ENCODE measurements at places on chromosomes 7 and 10.
A peak's percentile ranks its signal among the peaks of the same experiment; 100 is the strongest.

DNA sequence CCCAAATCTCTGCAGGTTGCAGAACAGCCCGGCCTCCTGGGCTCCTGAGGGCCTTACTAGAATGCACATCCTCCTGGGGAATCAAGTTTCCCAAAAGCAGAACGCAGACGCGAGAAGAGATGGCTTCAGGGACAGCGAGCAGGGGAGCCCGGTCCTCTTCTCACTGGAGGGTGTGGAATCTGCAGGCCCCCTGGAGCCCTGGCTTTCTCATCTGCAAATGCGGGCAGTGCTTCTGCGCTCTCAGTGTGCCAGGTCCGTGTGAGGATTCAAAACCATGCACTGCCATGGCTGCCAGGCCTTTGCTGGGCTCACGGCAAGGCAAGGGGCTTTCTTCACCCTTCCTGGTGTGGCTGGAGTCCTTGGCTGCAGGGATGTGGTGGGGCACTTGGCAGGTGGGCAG is 330.9 kb upstream of the MKI67 start:
- no peak for DNase-seq

- DNase-seq: no peak
Observed at GRCh38 chr7:34061149-34061548, 155.8 kb downstream of the BMPER start.

DNA sequence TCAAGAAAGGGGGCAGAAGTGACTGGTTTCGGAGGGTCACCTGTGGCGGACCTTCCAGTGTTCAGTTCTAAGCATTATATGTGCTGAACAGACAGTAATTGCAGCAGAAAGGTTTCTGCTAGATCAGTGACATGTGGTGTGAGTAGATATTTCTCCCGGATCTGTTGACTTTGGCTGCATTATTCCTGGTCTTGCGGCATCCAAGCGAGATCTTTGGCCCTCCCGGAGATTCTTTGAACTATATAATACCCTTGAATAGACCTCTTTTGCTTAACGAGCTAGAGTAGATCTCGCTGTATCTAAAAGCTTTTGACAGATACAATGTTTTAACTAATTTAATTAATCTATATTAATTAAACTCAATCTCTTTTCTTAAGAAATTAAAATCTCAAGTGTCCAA is 99.8 kb downstream of the PTN start:
- peak; percentile 18 for DNase-seq

DNA sequence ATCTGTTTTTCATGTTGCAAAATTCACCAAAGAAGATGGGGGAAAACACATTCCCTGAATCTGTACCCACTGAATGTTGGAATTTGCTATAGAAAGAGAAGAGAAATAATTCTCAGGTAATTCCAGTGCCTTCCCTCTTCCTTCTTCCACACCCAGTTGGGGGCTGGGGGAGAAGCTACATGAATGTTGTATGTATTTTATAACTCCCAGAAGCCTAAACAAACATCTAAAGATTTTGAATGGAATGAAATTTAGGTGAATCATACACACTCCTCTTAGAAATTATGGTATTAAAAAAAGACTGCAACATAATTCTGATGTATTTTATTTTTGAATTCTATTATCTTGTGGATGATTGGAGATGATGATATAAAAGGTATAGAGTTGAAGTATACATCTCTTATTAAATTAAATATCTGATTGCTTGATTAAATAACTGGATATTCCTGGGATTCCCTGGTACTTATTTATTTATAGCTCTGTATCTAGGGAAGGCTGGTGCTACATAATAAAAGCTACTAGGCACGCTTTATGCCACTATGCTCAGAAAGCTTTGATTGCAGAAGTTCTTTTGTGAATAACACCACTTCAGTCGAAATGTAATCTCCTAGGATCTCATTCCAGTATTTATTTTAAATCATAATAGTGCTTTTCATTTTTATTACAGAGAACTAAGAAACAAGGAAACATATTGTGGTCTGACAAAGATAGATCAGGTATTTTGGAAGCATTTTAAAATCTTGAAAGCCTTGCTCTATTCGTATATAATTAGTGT is 98.5 kb downstream of the MCU start:
- no peak for DNase-seq

DNA sequence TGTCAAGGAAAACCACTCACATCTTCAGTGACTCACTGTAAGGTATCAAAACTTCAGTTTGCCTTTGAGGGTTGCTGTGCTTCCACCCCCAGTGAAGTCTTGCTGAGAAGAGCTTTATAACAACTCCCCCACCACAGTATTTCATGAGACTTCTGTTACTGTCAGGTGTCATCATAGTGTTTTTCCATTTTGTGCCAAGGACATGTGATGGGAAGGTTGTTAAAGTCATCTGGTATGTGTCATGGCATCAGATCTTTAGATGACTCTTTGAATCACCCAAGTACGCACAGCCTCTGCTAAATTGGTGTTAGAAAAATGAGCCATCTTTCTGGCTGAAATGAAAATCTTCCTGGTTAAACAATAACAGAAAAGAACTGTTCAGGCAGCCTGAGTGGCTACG is 115.0 kb upstream of the CCDC6 start:
- no peak for DNase-seq

DNA sequence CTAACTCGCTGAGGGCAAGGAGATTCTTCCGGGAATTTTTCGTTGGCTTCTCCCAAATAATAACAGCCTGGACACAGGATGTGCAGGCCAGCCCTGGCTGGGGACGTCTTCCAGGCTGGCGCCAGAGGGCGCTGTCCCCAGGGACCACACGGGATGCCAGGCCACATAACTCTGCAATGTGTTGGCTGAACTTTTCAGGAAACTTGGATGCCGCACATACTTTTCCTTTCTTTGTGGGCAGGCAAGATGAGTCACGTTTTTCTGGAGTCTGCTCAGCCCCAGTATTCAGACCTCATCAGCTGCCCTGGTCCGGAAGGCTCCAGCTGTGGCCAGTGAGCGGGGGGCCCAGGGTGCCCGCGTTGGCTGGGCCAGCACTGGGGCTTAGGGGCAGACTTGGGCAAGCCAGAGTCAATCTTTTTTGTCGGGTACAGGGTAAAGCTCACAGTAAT is 122.7 kb downstream of the PRKAG2 start:
- DNase-seq: peak; percentile 73

DNA sequence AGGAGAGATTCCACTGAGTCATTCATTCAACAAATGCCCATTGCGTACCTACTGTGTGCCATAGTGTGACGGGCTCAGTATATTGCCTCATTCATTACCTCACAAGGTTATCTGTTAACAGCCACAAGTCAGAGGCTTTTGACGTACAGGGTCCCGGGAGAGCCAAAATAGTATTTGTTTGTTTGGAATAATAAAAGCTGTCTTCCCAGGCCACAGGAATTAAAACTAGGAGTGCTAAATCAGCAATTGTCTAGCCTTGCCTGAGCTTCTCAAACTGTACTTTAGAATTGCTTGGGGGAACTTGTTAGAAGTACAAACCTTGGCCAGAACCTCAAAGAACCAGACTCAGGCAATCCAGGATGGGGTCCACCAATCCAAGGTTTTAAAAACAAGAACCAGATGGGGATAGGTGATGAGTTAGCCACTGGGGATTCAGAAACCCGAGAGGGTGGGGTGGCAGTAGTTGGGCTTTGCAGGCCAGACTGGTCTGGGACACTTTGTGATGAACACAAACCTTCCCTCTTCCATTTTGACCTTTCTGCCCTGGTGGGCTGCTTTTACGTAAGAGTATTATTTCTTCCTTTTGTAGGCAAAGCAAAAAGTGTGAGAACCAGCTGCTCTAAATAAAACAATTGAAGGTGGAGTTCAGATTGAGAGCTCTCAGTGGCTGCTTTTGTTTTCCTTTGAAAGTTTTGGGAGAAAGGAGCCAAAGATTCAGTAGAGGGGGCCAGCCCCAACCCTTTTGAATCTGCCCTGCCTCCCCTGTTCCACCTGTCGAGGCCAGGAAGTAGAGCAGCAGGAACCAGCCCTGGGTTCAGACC is 113.0 kb upstream of the ANLN start:
- no peak for DNase-seq

GRCh38 chr7:21616796-21617436 is 74.1 kb downstream of the DNAH11 start:
- DNase-seq: no peak

DNA sequence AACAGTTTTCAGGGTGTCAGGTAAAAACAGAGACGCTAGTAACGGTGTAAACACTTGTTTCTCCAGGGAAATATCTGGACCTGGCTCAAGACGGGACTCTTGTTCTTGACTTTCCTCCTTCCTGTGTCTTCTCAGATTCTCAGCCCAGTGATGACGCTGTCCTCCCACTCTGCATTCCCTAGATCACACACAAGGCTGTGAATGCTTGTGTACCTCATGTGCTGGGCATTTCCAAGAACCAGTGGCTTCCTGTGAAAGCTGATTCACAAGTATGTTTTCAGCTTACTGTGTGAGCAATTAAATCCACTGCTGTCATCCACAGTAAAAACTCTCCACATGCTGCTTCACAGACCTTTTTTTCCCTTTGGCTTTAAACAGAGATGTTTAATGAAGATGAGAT is 193.8 kb upstream of the DPP6 start:
- DNase-seq: no peak

DNA sequence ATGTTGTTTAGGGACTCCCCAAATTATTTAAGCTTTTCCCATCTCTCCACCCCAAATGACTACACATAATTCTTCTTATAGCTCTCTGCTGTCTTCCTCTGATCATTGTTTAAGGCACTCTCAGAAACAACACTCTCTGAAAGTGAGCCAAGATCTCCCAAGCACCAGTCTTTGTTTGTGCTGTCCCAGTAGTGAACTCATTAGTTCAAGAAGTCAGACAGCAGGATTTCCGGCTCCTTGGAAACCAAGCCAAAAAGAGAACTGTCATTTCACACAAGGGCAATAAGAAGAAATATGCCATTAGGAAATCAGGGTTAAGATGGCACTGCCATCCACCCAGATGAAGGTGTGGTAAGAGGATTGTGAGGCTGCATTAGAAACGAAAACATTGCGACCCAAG is 83.1 kb downstream of the FZD1 start:
- DNase-seq: peak; percentile 11

GRCh38 chr7:112485766-112486165 is 5.0 kb downstream of the LSMEM1 start:
- no peak for DNase-seq

DNA sequence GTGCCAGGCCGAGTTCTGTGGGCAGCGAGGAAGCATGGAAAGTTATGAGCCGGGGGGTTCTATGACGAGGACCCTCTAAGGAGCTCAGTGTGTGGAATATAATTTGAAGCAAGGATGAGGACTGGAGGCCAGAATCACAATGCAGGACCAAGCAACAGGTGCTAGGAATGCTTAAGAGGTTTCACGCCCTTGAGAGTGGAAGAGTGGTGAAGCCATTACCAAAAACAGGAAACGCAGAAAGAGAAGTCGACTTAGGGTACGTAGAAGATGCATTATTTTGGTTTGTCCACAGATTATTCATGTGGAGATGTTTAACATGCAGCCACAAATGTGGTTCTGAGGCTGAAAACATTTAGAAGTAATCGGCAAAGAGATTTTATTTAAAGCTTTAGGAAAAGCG is 78.7 kb downstream of the PIP4K2A start:
- DNase-seq: no peak

DNA sequence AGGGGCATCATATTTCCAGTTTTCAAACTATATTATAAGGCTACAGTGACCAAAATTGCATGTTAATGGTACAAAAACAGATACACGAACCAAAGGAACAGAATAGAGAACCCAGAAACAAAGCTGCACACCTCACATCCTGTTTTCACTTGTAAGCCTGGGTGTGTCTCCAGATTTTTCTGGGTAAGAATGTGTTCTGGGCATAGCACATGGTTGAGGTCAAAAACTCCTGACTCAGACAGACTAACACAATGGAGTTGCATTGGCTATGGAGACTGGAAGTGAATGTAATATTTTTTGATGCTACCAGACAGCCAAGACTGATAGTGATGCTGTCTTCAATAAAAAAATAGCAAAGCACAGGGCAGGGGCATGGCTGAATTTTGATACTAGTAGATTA is 1175.2 kb downstream of the NXPH1 start:
- DNase-seq: no peak

- no peak for DNase-seq
Observed at GRCh38 chr7:130872341-130872740, 138.3 kb upstream of the KLF14 start.

DNA sequence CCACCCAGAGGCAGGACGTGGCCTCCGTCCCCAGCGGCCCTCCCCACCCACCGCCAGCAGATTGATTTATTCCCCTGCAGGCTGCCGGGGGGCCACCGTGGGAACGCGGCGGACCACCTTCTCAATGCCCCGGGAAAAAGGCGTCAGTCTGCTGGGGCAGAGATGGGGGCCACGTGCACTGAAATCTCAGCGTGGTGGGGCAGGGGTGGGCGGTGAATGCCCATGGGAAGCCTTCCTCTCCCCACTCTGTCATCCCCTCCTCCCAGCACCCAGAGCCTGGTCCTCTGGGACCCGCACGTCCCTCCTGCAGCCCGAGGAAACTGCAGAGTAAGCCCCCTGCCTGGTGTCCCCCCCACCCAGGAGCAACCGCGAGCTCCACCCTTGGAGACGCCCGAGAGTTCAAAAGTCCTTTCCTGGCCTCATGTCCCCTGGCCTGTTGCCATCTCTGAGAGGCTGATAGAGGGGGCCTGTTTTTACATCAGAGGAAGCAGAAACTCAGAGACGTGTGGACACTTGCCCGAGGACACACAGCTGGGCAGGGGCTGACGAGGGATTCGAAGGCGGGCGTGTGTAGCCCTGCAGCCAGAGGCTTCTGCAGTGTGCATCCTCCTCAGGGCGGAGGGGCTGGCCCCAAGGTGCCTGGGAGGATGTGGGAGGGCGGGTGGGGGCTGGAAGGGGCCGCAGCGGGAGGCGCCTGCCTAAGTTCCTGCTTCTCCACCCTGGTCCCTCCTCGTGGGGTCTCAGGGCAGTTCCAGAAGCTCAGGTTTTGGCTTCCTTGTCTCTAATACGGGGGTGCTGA is 21.8 kb downstream of the UNCX start:
- DNase-seq: no peak

GRCh38 chr7:100865372-100865911 is 1.7 kb upstream of the TRIP6 start:
- no peak for DNase-seq

- DNase-seq: peak; percentile 31
Observed at GRCh38 chr10:77513781-77514331, 123.8 kb downstream of the KCNMA1 start.

- no peak for DNase-seq
Observed at GRCh38 chr7:133518718-133519117, 265.8 kb downstream of the EXOC4 start.

Data from NCI-H69 (cell line).